SK-N-DZ (cell line): ENCODE measurements at places on chromosomes 4 and X.

DNA sequence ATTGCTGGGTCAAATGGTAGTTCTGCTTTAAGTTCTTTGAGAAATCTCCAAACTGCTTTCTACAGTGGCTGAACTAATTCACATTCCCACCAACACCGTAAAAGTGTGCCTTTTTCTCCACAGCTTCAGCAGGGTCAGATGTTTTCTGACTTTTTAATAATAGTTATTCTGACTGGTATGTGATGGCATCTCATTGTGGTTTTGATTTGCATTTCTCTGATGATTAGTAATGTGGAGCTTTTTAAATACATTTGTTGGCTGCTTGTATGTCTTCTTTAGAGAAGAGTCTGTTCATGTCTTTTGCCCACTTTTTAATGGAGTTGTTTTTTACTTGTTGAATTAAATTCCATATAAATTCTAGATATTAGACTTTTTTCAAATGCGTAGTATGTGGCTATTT, 257.5 kb upstream of the ANKRD50 start:
- no peak for DNase-seq

GRCh38 chr4:48909697-48910096, 3.1 kb upstream of the OCIAD2 start:
- no peak for DNase-seq

DNA sequence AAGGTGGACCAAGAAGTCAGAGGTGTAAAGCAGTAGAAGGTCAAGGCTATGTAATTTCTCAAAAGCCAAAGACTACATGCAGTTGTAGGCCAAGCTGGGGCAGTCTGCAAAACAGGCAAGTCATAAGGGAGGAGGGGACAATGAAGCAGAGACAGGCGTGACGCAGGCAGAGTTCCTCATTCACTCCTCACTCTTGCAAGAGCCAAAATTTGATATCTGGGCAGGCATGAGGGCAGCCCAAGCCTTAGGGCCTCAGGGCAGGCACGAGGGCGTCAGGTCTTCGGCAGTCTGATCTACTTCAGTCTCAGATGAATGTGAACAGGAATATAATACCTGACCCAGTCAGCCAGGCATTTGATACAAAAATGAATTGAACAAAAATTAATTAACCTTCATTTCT, 86.4 kb upstream of the AGA start:
- DNase-seq, result no peak

DNA sequence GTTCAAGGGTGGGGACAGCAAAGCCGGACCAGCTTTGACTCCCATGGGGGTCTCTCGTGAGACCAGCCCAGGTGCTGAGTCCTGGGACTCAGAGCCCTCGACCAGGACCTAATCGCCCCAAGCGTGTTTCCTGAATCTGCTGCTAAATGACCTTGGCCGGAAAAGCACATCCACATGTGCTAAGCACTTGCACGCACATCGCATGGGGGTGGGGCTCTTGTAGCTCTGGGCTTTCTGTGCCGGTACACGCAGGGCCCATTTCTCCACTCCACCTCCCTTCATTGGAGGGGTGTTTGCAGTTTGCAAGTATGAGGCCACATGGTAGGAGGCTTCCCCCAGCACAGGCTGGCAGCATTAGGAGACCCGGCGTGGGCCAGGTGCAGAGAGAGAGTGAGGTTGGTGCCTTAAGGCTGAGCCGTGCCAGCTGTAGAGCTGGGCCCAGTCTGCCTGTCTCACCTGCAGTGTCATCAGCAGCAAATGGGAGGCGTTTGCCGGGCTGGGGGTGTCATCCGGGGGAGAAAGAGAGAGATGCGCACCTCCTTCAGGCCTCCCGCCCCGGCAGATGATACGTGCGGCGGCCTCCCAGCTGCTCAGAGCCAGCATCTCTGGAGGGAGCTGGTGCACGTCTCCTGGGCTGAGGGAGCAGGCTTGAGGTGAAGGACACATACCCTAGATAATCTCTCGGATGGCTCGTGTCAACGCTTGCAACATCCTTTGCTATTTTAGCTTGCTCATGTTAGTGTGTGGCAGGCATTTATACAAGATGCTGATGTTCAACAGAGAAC, 45.2 kb upstream of the CLCN4 start:
- no peak for DNase-seq

- DNase-seq, result no peak
These were observed 14.7 kb upstream of the PITX2 start for GRCh38 chr4:110637408-110638088.

DNA sequence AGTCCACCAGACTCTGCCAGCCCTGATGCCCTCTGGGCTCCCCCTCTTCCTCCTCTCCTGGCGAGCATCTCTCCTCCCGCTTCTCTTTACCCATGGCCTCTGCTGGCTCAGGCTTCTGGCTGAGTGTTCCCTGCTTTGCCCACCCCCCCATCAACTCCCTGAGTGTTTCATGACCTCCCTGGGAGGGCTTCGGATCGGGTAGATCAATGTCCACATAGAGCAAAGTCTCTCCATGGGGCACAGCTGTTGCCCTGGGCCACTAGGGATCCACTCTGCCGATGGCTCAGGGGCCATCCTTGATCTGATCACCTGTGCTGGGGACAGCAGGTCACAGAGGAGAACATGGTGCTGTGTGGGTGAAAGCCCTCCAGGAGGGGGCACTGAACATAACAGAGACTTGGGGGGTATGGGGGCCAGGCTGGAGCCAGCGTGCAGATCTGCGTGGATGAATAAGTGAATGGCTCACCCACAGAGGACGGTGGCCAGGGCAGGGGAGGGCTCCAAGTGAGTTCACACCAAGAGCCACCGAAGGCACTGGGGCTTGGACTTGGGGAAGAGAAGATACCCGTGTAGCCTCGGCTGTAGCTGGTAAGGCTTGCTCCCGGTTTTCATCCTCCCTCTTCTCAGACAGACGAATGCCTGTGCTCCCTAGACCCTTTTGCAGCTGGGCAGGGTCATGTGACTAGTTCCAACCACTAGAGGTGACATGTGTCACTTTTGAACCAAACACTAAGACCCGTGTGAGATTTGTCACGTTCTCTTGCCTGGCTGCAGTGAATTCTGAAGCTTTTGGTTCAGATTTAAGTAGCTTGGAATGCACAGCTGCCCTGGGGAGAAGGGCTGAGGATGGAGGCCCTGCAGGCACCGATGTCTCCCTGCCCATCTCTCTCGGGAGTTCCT, 23.2 kb upstream of the AFAP1 start:
- no peak for DNase-seq

DNA sequence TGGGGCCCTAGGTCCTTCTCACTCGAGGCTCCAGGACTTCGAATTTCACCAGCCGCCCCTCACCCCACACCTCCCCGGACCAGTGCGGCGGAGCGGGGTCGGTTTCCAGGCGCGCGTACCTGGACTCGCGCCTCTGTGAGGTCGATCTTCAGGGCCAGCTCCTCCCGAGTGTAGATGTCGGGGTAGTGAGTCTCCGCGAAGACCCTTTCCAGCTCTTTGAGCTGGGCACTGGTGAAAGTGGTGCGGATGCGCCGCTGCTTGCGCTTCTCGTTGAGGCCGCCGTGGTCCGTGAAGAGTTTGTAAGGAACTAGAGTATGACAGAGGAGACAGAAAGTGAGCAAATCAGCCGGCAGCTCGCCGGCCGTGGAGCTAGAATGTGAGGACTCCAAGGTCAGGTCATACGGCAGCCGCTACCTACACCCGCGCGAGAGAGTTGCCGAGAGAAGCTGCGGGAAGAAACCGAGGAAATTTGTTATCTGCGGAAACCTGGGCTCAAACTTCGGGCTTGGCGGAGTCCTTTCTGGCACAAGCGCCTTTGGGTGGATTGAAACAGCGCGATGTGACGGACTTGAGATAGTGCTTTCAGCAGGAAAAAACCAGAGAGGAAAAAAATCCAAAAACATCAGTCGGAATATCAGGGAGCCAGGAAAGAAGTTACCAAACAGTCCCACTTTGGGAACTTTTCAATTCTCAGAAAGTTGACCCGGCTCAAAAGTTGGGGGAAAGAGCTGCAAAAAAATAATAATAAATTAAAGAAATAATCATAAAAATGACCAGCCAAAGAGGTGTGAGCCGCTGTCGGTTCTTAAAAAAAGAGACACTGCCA, 1.1 kb downstream of the PHOX2B start:
- DNase-seq, result peak; percentile 28

- DNase-seq, result no peak
These were observed 6.2 kb upstream of the UGT2B17 start for GRCh38 chr4:68582339-68582717.

DNA sequence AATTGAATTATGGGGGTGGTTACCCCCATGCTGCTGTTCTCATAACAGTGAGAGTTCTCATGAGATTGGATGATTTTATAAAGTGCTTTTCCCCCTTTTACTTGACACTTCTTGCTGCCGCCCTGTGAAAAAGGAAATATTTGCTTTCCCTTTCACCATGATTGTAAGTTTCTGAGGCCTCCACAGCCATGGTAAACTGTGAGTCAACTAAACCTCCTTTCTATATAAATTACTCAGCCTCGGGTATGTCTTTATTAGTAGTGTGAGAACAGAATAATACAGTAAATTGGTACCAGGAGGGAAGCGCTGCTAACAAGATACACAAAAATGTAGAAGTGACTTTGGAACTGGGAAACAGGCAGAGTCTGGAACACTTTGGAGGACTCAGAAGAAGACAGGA, 1070.8 kb downstream of the FAM133A start:
- DNase-seq, result no peak

DNA sequence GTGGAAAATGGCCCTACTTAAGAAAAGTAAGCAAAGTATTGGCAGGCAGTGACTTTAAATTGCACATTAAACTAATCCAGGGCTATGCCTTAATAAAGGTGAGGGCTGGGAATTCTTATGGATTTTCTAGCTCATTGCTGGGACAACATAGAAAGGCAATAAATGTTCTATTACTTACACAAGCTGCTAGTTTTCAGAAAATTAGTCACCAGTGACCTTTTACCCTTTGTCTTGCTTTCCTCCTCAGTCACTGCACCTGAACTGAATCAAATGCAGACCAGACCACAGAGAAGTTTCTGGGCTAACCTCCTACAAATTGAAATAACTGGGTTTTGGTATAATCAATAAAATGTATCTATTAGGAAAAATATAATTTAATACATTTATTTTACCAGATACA, 694.4 kb upstream of the FAM241A start:
- no peak for DNase-seq

DNA sequence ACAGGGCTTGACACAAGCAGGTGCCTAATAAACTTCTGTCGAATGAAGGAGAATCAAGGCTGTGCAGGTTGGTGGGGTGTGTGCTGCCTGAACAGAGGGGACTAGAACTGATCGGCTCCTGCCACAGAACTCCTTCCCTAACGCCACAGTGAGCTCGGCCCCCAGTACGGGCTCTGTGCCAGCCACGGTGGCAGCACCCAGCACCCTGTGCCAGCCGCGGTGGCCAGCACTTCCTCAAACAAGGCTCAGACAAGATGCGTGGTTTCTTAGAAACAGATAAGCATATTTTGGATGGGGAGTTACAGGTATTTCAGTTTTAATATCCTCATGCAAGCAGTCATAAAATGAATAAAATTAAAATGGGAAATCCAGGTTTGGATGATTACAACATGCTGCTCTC, 26.0 kb upstream of the C4orf50 start:
- no peak for DNase-seq

GRCh38 chr4:120088507-120088906, 21.9 kb upstream of the MAD2L1 start:
- no peak for DNase-seq

GRCh38 chr4:128163177-128164117, 102.3 kb downstream of the LARP1B start:
- no peak for DNase-seq

DNA sequence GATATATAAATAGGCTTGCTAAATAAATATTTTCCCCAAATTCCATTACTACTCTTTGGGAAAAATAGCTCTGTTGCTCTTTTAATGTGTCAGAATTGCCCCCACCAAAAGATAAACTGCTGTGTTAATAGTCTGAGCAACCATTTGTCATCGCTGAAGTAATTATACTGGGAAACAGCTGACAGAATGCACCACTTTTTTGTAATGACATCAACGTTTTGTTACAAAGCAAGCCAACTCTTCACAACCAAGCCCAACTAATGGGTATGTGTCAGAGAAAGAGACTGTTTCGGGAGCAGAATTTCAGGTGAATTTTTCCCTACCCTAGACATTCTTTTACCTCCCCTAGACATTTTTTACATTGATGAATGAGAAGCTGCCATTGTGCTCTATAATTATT, 405.0 kb upstream of the MAGEB18 start:
- DNase-seq, result no peak

DNA sequence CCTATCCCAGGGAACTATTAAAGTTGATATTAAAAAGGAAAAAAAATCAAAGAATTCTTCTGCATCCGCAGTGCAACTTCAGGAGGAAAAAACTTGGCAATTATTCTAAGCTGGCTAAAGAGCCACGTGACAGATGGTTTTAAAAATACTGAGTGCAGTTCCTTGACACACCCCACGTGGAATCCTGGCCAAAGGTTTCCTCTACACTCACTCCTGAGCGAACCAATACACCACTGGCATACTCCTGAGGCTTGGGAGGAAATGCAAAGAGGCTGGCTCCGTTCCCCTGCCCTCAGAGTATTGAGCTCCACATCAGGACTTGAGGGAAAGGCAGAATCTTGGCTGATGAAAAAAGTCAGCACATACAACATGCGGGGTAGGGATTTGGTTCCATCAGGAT, 133.8 kb upstream of the ATP6AP2 start:
- no peak for DNase-seq

- DNase-seq, result no peak
These were observed 128.7 kb downstream of the ARHGAP24 start for GRCh38 chr4:85603437-85604336.

- DNase-seq, result no peak
These were observed 72.9 kb upstream of the PPP2R3B start for GRCh38 chrX:459611-460010.

DNA sequence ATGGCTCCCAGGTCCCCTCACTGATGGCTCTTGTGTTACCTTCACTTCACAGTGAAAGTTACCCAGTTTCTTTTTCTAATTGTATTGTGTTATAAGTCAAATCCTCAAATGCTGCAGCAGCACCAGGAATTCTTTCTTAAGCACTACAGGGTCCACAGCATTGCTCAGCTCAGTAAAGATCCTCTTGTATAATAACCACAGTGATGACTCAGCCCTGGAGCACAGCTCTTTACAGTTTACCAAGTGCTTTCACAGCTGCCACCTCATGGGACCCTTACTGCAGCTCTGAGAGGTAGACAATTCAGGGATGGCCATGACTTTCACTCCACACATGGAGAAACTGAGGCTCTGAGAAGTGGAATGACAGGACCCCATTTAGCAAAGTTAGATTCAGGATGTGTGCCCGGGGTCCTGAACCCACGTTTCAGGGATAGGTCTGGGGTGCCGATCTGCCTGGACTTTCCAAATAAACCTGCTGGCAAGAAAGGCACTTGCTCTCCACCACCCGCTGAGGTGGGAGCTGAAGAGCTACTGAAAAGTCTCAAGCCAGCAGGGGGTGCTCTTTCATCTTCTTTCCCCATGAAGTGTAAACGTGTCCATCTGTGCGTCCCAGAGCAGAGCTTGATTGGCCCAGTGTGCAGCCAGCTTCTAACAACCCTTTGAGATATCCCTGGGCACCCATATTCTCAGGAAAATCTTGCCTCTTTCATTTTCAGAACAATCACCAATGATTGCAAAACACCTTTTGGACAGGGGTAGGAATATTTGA, 35.7 kb upstream of the GABRQ start:
- DNase-seq, result peak; percentile 9
